HS-5 (cell line): ENCODE measurements at places on chromosomes 7 and 10.
A peak's percentile ranks its signal among the peaks of the same experiment; 100 is the strongest.

GRCh38 chr10:113347508-113347907 is 205.3 kb upstream of the HABP2 start:
- DNase-seq = no peak

- DNase-seq = no peak
These were observed 16.0 kb upstream of the UBE2H start for GRCh38 chr7:129968592-129969383.

- DNase-seq = no peak
These were observed 5.0 kb downstream of the AVPI1 start for GRCh38 chr10:97682042-97682441.

GRCh38 chr7:129734400-129734799 is 122.9 kb downstream of the NRF1 start:
- no peak for DNase-seq

DNA sequence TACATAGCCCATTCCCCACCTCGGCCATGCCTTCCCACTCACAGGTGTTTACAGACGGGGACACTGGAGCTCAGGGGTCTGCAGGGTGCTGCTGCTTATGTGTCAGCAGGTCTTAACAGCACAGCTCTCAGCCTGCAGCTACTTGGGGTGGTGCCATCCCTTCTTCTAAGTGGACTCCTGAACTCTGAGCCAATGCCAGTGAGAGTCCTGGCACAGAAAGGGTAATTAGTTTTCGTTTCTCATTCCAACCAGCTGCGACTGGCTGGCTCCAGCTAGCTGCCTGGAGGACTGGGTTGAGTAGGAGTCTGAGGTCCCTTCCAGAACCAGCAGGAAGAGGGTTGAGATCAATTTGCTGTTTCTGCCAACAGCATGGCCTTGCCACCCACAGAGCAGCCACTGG is 88.3 kb upstream of the AGK start:
- no peak for DNase-seq

DNA sequence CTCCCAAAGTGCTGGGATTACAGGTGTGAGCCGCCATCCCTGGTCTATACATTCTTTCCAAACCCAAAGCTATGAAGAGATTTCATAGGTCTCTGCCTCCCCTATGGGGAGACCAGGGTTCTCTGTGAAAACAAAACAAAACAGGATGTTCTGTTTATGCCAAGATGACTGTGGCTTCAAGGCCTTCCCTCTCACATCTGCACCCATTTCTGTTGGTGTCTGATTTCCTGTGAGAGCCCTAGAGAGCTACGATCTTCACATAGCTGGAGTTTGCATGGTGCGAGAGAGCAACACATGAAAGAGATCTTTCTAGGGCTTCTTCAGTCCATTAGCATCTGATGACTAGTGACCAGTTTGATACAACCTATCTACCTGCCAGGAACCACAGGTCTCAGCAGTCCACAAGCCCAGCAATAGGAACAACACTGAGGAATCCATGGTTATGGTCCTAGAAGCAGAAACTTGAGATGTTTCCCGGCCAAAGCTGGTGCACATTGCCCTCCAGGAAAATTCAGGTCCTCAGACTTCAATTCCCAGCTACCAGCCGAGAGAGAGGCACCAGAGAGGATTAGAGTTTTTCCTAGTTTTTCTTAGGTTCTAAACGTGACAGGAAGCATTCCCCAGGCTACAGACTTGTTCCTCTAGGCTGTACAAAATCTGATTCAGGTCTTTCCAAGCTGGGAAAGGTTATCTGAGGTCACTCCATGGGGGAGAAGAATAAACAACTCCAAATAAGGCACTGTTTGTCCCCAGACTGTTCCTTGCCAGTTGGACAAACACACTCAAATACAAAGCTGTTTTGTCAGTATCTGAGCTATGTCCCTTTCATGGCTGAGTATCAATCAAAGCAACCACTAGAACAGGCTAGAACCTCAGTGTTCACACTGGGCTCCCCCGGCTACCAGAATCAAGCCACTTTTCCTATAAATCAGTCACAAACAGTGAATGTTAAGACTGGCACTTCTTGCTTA is 259.7 kb downstream of the CALN1 start:
- DNase-seq = no peak

- no peak for DNase-seq
These were observed 19.5 kb downstream of the AGR2 start for GRCh38 chr7:16785321-16785720.

DNA sequence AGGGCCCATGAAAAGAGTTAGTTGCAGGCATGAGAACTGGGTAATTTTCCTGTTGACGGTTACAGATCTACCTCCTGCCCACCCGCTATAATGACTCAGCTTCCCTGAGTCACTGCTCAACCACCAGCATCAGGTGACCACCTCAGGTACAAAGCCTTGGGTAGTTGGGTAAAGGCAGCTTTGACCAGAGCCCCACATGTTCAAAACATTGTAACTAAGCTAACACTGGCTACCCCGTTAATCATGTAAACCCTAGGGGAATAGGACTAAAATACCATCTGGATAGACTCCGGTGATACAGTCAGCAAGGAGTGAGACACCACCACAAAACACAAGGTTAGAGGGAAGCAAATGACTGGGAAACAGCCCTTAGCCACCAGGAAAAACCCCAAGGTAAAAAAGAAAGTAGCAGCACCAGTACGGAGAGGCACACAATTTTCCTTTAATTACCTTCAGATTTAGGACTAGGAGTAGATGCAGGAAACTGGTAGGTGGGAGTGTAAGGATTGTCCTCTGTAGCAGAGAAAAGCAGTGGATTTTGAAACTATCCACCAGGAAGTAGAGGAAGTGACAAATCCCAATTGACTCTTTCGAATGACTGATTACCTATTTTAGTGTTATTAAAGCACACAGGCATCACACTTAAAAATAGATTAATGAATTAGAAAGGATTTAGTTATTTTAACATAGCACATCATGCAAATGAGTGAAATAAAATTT is 103.5 kb upstream of the PDLIM1 start:
- no peak for DNase-seq

DNA sequence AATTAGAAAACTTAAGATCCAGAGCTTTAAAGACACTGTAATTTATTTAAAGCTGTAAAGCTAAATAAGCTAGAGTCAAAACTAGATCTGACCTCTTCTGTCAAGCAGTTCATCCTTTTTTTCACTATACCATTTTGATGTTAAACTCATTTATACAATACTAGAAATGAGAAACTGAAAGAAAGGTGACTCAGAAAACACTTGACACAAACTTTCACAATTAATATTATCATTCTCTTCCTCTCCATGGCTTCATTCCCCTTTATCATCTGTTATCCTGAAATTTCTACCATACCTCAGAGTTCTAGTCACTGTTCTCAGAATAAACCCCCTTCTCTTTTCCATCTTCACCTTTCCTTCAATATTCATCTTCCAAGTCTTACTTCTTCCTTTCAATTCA is 1.3 kb downstream of the FIGNL1 start:
- no peak for DNase-seq

DNA sequence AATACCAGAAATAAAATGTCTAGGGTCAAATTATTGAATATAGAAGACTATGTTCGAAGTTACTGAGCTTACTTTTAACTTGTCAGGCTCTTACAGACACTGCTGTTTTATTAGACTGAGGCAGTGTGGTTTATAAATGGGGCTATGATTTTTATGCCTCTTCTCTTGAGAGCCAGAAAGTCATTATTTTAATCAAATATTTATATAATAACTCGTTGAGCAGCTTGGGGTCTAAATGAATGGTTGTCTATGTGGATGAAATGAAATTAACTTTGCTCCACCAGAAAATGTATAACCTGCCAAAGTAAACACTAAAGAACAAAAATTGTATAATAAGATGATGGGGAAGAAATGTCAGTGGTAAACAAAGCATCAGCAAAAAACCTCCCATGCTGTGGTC is 175.6 kb upstream of the THSD7A start:
- no peak for DNase-seq

DNA sequence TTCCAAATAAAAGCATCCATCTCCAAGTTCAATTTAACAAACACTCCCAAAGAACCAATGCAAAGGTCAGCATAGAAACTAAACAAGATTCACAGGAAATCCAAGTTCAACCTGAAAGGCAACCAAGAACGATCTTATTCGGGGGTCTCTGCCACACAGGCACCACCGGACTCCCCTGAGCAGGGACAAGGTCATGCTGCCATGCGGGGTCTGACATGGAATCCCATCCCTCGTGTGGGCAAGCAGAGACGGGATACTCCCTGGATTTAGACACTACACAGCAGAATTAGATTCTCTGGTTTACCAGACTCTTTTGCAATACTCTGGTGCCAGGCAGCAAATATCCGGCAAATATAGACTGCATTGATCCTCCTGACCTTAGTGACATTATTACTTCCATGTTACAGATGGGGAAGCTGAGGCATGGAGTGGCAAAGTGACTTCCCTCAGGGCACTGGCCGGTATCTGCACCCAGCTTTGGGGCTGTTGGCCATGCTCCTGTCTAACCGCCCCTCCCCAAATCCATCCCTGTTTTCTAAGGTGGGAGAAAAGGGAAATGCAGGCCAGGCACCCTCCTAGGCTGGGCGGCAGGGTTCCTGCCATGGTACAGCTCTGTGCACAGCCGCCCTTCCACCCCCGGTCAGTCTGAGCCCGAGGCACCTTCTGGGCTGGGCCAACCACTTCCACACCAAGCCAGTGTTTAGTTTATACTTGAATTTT is 111.8 kb downstream of the VIPR2 start:
- DNase-seq = no peak

DNA sequence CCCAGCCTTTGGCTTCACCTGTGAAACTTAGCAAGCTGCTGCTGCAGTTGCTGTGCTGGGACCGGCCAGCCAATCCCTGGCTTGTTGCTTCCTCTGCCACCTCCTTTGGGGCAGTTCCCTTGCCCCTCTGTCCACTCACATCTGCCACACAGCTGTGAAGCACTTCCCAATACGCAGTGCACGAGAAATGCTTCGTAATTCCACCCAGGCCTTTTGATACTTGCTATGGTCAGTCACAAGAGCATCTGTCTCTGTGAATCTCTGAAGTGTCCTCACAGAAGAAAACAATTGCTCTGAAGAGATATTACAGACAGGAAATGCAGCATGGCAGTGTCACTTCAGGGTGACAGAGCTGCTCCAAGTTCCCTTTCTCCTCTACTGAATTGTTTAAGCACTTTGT is 208.5 kb downstream of the PTEN start:
- no peak for DNase-seq

GRCh38 chr7:132133501-132133900 is 442.8 kb downstream of the PLXNA4 start:
- DNase-seq = no peak

DNA sequence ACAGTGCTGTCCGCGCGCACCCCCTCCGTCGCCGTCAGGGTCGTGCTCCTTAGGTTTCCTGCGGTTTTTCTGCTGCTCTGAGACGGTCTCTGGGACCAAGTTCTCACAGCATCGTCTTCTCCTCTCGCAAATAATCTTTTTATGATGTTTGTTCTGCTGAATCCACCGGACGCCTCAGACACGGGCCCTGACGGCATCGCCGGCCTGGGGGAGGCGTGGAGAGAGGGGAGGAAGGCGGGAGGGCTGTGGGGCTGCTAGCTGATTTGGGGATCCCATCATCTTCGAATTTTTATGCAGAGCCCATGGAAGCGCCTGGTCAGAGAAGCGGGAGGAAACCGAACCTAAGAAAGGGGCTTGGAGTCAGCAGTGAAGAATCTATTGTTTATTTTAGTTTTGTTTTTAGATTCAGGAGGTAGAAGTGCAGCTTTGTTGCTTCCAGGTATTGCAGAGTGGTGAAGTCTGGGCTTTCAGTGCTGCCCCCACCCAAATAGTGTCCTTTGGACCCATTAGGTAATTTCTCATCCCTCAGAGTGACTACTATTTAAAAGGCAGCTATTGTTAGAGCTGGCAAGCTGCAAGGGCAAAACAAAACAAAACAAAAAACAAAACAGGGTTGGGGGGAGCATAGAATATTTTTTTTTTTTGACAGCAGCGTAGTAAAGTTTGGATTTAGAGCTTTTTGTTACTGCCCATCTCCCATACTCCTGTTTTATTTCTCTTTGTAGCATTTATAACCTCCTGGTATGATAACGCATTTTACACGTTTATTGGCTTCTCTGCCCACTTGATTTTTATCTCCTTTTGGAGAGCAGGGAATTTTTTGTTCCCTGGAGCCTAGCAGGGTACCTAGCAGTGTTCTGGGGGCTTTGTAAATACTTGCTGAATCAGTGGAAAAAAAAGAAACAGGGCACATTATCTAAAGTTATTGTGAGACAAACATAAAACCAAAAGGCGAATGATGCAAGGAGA is 92.6 kb downstream of the SPAG6 start:
- no peak for DNase-seq

- DNase-seq = no peak
These were observed 85.0 kb downstream of the PTN start for GRCh38 chr7:137258552-137258951.

DNA sequence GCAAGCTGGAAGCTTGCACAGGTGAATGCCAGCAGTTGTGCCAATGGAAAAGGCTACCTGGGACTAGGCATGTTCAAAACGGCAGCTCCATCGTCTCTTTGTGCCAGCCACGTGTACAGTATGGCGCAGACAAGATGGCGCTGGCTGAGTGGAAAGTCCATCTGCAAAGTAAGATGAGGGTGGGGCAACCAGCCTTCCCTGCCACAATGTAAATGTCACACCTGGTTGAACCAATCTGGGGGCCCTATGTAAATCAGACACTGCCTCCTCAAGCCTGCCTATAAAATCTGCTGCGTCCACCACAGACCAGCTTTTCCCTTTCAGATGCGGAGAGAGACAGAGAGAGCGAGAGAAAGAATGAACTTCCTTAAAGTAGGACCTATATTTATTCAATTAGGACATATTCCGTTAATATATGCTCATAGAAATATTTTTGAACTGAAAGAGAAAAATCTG is 18.5 kb upstream of the C7orf33 start:
- DNase-seq = no peak

GRCh38 chr7:50791938-50792341 is 9.2 kb upstream of the GRB10 start:
- DNase-seq = peak; percentile 22

- DNase-seq = no peak
These were observed 73.6 kb downstream of the ANK3 start for GRCh38 chr10:60316029-60316428.

DNA sequence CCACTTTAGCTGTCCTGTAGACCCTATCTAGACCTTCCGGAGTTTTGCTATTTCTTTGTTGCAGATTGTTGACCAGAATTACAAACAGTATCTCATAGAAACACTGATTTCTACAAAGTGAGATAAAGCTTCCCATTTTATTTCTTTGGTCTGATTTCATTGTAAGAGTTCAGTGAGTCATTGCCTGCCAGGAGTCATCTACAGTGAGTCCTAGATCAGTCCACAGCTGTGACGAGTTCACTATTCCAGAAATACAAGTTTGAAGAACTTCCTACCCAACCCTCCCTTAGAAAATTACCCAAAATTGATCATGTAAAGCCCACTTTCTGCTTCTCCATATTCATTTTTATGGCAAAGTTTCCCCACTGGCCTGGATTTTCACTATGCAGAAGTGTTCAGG is 905.5 kb downstream of the CNTNAP2 start:
- DNase-seq = no peak

DNA sequence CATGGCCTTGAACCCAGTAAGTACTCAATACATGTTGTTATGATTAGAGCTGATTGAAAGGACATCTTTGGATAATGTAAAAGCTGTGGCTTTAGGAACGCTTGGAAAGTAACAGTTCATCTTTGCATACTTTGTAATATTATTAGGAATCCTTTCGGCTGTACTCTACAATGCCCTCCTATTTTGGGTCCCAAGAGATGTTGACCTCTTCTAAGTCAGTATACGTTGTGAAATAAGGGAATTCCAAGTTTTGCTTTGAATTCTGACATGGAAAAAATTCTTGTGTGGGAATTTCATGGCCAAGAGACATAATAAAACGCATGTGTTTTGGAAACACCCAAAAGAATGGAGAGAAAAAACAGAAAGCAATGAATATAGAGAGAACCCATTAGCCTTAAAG is 7.7 kb downstream of the AGR3 start:
- DNase-seq = no peak

- DNase-seq = no peak
These were observed 4.7 kb upstream of the ITPRIP start for GRCh38 chr10:104342941-104343411.
